ENCODE measurements at places on chromosomes 2 and 18.

DNA sequence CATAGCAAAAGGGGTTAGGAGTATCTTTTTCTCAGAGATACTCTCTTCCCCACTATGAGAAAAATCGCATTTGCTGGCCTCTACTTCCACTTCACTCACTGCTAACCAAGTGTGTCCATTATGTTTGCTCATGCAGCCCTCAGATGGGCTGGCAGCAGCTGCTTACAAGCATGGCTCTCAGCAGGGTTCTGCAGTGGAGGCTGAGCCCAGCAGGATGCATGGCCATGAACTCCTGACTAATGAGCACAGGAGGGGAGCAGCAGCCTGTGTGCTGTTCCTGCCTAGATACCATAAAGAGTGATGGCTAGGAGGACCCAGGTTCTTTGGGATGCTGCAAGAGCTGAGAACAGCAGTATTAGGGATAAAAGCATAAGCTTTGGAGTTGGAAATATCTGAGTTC is 316.9 kb upstream of the THSD7B start:
- DNase-seq, result no peak

DNA sequence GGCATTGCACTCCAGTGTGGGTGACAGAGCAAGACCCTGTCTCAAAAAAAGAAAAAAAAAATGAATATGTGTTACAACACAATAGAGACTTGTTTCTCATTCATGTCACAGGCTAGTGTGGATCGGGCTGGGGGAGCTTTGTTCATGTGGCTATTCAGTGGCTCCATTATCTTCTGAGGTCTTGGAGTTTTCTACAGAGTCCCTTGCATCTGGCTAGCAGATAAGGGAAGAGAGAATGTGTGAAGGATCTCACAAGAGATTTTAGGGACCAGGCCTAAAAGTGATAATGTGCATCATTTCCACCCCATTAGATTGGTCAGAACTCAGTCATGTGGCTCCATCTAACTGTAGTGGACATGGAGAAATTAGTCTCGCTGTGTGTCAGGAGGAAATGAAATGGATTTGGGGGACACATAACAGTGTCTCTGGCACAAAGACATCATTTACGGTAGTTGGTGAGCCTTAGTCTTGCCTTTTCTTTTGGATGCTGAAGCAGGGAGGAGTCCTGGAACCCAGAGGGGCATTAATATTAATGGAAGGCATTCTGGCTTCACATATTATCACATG is 32.4 kb upstream of the CASP10 start:
- DNase-seq, result no peak

DNA sequence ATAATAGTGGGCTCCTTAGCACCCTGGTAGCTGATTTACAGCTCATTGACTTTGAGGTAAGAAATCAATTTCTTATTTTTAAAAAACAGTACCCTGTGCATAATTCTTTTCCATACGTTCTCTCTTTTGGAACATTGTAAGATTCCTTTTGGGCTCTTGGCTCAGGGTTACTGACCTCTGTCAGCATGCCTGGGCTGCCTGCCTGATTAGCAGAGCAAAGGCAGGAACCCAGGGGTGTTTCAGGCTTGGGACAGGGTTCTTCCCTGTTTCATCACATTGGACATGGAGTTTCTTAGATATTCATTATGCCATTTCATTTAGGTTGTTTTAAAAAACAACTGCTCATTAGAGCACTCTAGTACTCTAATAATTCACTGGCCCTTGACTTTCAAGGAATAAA is 73.8 kb upstream of the ITM2C start:
- DNase-seq, result no peak

- no peak for DNase-seq
Observed at GRCh38 chr18:9337873-9338272, 3.3 kb downstream of the TWSG1 start.

DNA sequence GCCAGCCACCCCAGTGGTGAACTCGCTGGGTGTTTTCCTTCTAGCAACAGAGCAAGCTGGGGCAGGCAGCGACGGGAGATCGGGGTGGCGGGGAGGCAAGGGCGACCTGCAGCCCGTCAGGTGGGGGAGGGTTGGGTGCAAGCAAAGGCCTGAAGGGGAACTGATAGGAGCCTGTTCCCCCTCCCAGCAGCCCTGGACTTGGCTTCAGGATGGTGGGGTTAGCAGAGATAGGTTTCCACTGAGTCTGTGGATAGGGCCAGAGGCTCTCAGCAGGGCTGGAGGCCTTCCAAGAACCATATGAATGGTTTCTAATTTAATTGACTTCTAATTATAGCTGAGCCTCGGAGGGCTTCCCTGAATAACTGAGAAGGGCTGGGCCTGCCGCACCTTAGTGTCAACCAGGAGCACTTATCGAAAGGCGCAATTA is 55.3 kb downstream of the EDAR start:
- no peak for DNase-seq

- no peak for DNase-seq
Observed at GRCh38 chr18:63962137-63962536, 7.7 kb upstream of the SERPINB8 start.

- peak; percentile 52 for DNase-seq
Observed at GRCh38 chr2:195318440-195319111, 338.4 kb upstream of the SLC39A10 start.

DNA sequence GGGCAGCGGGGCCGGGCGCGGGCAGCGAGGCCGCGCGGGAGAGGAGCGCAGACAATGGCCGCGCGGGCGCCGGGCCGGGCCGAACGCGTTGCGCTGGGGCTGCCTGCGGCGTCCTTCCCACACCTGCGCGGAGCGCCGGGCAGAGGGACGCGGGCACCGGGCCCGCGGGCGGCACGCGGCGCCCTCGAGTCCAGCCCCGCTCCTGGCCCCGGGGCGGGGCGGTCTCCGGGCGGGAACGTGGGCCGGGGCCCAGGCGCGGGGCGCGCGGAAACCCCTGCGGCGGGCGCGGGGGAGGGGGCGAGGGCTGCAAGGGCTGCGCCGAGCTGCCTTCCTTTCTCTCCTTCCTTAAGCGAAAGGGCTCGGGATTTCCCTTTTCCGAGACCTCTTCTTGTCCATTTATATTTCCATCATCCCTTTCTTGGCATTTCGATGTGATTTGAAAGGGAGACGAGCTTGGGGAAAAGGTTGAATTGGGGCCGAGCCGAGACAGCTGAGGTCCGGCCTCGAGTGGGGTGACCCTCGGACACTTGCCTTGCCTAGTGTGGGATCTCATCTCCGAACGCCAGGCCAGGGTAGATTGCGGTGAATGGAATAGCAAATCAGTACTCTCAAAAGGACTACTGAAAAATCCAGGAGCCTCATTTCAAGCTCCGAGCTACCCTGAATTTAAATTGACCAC is 676 bp downstream of the KLHL23 start:
- no peak for DNase-seq

GRCh38 chr2:233807215-233807865 is 29.2 kb downstream of the MROH2A start:
- peak; percentile 7 for DNase-seq

DNA sequence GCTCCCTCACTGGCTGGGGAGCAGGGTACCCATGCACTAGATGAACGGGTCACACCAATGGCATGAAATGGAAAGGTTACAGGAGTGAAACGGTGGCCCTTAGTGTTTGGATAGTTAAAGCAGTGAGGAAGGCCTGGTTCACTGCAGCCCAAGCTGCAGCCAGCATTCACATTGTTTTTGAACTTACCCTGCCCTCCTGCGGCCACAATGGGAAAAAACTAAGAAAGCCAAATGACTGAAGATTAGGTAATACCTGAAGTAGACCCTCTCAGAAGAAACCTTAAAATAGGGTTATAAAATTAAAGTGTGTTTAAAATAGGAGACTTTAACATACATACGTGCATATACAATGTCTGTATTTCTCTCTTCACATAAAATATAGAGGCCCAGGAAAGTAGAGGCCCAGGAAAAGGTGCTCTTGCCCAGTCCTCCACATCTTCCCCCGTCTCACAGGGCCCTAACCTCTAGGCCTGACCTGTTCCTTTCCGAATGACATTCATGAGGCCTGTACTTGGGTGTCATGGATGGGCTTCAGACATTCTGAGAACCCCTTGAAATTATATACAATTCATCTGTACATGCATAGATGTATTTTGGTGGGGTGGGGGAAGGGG is 33.3 kb downstream of the DOK1 start:
- DNase-seq, result peak; percentile 77

GRCh38 chr2:148528356-148529064 is 116.0 kb upstream of the EPC2 start:
- no peak for DNase-seq

GRCh38 chr2:239467281-239467955 is 66.6 kb upstream of the HDAC4 start:
- no peak for DNase-seq

DNA sequence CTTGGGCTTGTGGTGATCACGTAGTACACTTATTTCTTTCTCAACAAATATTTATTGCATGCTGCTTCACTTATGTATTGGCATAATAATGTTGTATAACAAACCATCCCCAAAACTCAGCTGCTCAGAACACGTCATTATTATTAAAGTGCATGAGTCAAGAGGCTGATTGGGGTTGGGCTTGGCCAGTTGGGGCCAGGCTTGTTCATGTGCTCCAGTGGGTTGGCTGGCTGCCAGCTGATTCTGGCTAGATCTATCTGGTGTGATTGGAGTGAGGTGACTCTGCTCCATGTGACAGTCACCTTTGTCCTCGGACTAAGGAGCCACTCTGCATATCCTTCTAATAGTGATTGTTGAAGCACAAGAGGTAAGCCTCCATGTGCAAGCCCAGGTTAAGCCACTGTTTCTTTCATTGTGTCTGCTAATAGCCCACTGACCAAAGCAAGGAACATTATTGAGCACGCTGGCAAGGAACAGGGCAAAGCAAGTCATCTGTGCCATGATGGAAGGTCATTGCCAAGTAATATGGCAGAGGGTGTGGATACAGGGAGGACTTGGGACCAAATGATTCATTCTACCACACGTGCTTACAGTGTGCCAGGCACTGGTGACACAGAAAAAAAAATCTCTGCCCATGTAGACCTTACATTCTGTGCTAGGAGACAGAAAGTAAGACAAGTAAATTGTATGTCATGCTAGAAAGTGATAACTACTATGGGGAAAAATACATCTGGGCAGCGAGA is 63.3 kb upstream of the TMEM182 start:
- DNase-seq, result no peak

- no peak for DNase-seq
Observed at GRCh38 chr2:216992056-216992675, 132.3 kb upstream of the TNP1 start.

- no peak for DNase-seq
Observed at GRCh38 chr2:3656762-3657721, 958 bp upstream of the ALLC start.

DNA sequence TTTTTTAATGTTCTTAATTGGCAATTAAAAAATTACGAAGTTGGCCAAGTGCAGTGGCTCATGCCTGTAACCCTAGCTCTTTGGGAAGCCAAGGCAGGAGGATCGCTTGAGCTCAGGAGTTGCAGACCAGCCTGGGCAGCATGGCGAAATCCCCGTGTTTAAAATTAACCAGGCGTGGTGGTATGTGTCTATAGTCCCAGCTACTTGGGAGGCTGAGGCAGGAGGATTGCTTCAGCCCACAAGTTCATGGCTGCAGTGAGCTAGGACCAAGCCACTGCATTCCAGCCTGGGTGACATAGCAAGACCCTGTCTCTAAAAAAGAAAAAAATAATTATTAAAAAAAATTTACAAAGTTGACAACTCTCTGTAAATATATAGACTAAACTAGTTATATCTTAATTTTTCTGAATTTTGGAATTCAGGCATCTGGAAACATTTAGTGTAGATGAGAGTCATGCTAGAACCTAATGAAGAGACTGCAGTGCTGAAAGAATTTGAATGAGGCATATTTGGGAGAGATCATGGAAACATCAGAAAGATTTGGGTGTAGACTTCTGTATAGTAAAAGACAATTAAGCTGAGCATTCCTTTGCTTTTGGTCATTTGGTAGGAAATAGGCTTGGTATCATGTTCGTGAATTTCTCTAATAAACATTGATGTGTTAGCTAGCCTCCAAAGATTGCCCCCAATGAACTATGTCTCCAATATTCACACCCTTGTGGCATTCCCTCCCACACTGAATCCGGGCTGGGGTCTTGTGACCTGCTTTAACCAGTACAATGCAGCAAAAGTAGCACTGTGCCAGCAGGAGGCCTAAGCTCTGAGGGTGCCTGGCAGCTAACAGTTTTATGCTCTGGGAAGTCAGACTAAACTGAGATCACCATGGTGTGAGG is 4.2 kb upstream of the ROCK1 start:
- DNase-seq, result no peak

DNA sequence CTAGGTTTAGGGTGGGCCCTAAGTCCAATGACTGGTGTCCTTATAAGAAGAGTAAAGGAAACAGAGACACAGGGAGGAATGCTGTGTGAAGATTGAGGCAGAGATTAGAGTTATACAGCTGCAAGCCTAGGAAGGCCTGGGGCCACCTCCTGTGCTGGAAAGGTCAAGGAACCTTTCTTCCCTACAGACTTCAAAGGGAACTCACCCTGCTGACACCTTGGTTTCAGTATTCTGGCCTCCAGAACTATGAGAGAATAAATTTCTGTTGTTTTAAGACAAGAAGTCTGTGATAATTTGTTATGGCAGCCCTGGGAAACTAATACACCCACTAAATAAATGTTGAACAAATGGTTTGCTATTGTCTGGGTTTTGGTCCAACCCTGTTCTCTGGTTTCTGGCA is 102.3 kb upstream of the NEUROD1 start:
- DNase-seq, result no peak

DNA sequence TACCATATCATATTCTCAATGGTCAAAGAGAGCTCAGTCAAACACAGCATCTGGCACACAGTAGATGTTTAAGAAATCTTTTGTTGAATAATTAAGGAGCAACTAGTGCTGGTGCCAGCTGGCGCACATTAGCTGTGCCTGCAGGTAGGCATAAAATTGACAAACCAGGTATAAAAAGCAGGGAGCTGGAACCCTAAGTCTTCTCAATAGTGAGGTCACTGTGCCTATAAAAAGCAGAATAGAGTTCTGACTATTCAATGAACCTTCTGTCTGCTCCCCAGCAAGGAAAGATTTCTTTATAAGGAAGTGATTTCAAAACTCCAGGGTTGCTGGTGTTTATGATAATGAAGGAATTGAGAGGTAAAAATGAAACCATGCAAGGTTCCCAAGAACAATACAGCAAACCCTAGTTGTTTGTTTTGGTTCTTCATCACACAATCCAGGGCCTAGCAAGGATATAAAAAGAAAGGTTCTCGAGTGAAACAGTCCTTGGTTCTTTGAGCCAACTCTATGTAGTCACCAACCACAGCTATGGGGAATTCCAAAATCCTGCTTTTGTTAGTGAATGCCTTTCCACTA is 76.1 kb downstream of the THADA start:
- DNase-seq, result peak; percentile 30

DNA sequence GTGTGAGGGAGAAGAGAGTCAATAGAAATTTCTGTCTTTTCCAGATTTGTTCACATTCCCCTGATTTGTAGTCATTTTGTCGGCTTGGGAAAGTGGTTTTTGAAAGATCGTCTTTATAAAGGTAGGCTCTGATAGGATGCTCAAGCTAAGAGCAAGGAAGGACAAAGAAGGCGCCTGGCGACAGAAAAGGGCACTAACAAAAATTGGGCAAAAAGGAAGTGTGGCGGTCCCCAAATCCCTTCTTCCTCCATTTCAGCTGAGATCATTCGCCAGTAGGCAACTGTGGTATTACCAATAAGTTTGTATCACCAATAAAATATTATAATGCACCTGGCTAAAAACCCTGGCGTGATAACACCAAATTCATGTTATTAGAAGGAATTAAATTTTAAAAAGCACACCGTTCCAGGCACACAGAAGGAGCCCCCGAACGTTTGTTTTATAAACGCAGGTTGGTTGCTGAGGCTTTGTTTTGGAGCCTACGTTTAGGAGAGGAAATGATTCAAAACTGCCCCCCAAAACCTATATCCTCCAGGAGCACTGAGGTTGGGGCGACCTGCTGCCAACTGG is 756 bp upstream of the PTPN4 start:
- DNase-seq, result no peak
